Activated CD4-positive, alpha-beta T cell treated with anti-CD3 and anti-CD28 coated beads for 48 hours (primary cell): ENCODE measurements at places on chromosomes 12 and 14.

GRCh38 chr12:113528606-113529293 lies 57.1 kb upstream of the LHX5 start:
- DNase-seq: no peak

DNA sequence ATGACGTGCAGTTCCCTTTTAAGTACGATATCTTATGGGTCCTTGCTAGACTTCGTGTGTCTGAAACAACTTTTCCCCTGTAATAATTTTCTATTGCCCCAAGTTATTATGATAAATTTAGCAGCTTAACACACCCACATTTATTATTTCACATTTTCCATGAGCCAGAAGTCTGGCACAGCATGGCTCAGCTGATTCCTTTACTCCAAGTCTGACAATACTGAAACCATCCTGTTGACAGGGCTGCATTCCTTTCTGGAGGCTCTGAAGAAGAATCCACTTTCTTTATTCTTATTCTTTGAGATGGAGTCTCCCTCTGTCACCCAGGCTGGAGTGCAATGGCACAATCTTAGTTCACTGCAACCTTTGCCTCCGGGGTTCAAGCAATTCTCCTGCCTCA lies 80.9 kb downstream of the DENND5B start:
- no peak for DNase-seq

DNA sequence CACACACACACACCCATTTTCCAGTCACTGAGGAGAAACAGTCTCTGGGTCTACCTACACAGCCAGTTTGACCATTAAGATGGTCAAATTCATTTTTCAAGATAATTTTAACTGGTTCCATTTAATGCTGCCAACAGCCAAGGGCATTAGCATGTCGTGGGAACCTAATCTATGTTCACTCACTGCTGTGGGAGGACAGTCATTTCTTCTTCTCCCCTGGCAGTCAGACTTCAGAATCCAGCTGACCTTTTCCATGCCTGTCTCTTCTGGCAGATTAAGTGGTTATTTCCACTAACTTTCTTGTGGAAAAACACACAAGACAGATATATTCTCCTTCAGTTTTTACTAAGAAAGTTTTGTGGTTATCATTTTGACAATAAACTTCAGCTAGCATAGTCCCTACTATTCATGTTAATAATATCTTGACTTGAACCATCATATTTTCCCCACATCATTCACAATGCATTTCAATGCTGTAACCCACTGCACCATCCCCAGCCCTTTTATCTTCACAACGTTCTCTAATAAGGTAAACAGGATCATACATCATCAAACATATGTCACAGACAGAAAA lies 82.2 kb downstream of the DAD1 start:
- no peak for DNase-seq

DNA sequence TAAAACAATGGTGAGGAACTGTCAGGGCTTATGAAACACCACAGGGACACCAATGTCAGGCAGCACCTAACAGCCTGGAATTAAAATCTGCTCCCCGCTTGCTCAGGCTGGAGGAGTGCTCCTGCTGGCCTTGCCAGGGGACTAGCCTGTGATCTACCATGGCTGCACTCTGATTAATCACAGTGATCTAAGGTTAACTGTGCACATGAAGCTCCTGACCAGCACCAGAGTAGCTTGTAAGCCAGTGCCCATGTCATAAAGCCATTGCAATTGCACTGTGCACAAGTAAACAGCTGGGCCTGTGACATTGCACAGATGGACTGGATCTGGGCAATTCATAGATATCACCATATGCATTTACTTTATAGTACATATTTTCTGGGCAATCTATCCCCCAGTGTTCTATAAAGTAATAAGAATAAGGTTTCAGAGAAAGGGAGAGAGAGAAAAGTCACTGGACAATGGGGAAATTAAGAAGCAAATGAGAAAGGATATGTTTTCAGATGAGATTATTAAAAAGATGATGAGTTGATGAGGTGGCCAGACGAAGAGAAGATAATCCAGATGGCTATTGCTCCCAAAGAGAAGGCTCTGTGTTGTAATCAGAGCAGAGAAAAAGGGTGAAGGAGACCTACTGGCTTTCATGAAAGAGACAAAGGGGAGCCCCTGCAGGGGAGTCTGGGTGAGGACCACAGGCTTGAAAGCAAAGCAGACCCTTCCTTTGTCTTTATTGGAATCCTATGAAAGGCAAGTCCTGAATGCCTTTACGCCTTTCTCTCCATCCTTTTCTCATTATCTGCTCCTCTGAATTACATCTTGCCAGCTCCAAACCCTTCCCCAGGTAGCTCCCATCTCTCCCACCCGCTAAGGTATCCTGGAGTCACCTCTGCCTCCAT lies 145.8 kb downstream of the SLC38A6 start:
- no peak for DNase-seq

- DNase-seq: peak; percentile 66
These were observed 412.3 kb downstream of the RPS29 start for GRCh38 chr14:49173765-49174373.

DNA sequence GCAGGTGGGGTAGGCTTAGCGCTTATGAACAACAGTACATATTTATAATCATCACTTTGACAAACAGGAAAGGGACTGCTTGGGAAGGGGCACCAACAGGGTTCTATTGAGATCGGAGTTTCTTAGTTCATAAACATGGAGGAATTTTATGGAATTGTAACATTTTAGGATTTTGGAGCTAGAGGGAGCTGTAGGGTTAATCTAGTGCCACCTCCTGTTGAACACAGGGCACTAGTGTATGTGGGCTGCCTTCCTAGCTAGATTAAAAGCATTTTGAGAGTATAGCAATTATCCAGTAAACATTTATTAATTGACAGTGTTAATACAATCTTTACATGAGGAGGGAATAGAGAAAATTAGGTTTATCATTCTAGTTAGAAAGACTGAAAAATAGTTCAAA lies 23.1 kb upstream of the TBC1D30 start:
- no peak for DNase-seq

GRCh38 chr14:73760598-73761586 lies 46.7 kb upstream of the PNMA1 start:
- no peak for DNase-seq
